Stromal cell of bone marrow (primary cell): ENCODE measurements at places on chromosomes 7 and 10.

DNA sequence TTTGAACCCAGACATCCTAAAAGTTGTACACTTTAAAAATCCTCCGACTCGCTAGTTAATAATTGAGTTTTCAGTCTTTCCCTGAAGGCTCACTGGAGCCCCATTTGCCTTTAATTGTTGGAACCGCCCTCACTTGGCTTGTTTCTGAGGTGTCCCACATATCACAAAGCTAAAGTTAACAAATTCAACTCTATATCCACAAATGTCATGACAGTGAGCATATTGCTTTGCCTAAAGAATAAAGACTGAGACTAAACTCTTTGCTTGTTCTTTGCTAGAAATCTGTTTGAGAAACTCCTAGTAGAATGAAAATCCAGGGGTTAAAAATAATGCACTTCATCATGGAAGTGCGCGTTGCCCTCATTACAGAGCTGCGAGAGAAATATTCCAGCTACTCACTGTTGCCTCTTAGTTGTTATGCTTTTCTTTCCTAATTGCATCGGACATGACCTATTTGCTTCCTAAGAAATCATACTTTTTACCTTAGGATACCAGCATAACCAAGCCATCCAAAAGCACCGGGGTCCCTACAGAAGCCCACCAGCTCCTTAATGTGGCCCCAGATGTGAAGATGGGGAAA, 752 bp downstream of the THSD7A start:
- no peak for DNase-seq

- peak; percentile 66 for DNase-seq
These were observed at the start of gene DIP2C for GRCh38 chr10:689452-690371. TSS of gene DIP2C (minus strand) at chr10:689668. CDS start at chr10:689578, 90 bp downstream.

- no peak for DNase-seq
These were observed 21.5 kb downstream of the ZMIZ1 start for GRCh38 chr10:79090134-79090803.

GRCh38 chr10:110506448-110506847, 8.7 kb downstream of the DUSP5 start:
- no peak for DNase-seq

GRCh38 chr10:104246976-104247375, 7.7 kb upstream of the GSTO1 start:
- DNase-seq, result peak; percentile 97

DNA sequence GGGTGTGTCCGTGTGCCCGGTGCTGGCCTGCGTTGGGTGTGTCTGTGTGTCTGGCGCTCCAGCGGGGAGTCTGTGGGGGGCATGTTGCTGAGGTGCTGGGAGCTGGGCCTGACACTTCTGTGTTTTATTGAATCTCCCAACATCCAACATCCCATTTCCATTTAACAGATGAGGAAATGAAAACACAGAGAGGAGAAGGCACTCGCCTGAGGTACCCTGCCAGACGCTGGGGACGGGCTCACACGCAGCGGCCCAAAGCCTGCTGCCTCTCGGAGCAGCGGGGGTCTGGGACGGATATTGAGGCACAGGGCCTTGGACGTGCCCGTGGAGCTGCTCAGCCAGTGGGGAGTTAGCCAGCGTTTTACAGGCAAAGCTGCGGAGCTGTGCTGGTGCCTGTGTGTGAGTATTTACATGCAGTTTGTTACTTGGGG, 133.9 kb downstream of the DNAJB6 start:
- DNase-seq, result no peak

- no peak for DNase-seq
These were observed 2.1 kb upstream of the C10orf71 start for GRCh38 chr10:49296836-49297235.

DNA sequence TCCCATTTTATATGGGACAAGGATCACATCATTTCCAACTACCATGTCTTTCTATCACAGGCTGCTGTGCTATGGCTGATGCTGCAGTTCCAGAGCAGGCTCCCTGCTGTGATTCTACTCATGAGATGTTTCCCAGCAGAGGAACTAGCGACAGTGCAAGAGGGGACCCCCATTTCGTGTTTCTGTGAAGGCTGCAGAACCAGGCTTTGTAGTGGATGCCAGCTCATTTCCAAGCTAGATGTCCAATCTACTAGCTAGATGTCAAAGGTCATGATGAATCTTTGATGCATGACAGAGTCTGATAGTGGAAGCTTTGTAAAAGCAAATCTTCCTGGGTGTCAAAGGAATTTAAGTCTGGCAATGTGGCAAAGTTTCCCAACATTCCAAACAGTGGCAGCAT, 21.2 kb upstream of the MYO3A start:
- DNase-seq, result no peak

DNA sequence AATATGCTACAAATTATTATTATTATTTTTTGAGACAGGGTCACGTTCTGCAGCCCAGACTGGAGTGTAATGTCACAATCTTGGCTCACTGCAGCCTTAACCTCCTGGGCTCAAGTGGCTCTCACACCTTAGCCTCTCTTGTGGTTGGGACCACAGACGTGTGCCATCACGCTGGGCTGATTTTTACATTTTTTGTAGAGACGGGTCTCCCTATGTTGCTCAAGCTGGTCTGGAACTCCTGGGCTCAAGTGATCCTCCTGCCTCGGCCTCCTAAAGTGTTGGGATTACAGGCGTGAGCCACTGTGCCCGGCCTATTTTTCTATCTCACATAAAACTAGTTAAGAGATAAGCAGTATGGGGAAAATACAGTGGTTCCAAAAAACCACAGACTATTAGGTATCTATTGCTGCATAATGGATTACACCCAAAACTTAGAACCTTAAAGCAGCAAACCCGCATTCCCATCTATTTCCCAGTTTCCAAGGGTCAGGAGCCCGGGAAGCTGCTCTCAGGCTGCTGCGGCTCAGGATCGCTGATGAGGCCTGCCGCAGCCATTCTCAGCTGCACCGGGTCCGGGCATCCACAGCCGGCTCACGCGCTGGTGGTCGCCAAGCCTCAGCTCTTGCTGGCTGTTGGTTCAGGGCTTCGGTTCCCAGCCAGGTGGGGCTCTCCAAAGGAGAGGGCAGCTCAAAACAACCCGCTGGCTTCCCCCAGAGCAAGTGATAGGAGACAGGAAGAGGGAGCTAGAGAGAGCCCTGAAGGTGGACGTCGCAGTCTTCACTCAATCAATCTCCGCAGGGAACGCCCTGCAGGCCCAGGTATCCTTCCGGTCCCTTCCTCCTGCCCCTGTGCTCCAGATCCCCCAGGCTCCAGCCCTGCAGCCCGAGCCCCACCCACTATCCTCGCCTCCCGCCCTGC, 128.2 kb downstream of the UBE2H start:
- DNase-seq, result no peak

- no peak for DNase-seq
These were observed 15.9 kb downstream of the COL1A2 start for GRCh38 chr7:94410413-94411187.
